ENCODE measurements at places on chromosomes 2 and 18.

GRCh38 chr18:36031903-36032302 is 35.5 kb downstream of the RPRD1A start:
- DNase-seq = no peak

DNA sequence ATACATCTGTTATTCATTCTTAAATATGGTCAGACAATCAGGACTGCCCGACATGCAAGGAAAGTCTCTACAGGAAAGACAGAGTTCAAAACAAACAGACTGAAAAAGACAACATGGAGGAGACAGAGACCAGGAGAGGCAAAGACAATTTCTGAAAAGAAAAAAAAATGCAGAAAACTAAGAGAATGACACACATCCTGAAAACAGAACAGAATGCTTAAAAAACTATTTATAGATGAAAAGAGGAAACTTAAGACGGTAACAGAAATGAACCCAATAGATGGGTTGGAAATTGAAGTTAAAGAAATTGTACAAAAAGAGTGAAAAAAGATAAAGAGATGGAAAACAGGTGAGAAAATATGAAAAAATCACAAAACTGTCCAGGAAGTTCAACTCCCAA is 95.7 kb downstream of the BCL2 start:
- DNase-seq = no peak

DNA sequence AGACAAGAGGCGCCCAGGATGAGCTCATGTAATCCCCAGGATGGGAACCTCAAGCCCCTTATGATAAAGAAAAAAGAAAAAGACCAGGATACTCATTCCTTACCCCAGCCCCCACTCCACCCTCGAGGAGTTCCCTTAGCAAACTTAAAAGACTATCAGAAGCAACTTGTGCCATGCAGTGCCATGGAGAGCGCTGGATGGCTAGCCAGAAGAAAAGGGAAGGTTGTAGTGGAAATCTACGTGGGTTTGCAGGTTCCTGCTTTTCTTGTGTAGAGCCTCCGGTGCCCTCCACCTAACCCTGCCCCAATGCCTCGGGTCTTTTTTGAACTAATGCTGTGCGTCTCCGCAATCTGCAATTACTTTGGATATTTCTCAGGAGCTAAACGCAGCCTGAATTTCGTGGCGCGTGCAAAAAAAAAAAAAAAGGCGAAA is 16.2 kb upstream of the BCL11A start:
- DNase-seq = no peak

DNA sequence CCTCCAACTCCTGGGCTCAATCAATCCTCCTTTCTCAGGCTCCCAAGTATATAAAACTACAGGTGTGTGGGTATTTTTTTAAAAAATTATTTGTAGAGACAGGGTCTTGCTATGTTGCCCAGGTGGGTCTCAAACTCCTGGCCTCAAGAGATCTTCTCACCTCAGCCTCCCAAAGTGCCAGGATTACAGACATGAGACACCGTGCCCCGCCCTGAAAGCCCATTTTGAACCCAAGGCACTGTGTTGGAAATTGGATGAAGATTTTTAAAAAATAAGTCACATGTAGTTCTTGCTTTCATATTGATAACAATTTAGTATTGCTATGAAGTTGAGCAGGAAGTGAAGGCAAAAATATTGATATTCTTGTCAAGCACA is 472.5 kb upstream of the TNP1 start:
- no peak for DNase-seq

DNA sequence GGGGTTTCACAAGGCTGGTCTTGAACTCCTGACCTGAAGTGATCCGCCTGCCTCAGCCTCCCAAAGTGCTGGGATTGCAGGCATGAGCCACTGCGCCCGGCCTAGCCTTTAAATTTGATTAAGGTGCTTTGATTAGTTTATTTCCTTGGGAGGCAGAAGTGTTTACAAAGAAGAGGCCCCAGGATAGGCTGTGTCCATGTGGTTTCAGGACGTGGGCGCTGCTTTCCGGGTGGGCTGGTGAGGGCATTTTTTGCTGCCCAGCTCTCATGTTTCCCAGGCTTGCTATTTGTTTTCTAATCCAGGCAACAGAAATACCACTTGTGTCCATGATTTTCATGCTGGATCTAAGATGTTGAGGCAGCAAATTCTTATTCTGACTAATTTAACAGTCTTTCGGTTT is 124.2 kb downstream of the SH3RF3 start:
- no peak for DNase-seq

- DNase-seq = no peak
Observed at GRCh38 chr2:168097431-168097830, 150.0 kb downstream of the STK39 start.

Data from CD4-positive, alpha-beta T cell treated with Interleukin-6 at 100 ng/mL for 8 hours (primary cell).